Ureter (tissue), 1 donor: ENCODE measurements at places on chromosomes 7 and 10. TPM values are rescaled to one million over a fixed set of nuclear protein-coding genes. Genes with fewer than 3 reads are reported as not detected.

DNA sequence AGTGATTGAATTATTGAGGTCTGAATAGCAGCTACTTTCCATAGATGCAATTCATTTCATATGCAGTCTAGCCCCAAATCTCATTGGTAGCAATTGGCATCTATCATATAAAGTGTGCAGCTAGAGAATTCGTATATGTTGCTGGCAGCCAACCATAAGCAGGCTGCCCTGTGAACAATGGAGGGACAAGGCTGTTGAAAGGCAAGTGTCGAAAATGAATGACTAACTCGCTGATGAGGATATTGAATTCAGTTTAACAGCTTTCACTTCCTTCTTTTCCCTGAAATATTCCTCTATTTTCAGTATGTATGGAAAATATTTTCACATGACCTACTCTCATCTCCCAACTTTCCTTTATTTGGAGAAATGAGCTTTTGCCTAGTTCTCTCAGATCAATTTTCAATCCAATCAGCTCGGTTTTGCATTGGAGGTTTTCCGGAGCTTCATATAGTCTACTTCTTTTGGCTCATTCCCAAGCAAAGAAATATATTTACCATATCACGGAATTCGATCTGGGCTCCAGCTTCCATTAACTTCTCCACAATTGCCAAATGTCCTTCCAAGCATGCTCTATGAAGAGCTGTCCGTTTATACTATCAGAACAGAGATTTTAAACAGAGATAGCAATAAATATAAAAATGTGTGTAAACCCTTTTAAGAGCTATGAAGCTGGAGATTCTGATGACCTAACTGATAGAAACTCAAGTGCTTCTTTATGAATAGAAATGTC, 3.5 kb downstream of the ANKRD1 start:
- DNase-seq = no peak

DNA sequence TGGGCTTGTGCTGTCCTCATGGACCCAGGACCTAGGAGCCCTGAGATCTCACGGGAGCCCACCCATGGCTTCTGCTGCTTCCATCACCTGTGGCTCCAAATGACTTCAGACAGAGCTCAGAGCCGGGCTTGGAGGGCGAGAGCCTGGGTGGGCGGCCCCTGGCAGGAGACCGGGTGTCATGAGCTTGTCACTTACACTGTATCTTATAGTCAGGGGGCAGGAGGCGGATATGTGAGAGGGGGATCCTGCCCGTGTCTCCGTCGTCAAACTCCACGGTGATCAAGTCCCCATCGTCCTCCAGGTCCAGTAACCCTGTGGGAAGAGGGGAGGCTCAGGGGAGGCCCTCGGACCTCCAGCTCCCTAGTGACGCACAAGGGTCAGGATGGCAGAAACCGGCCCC, 33.0 kb downstream of the SLC29A4 start:
- no peak for DNase-seq

GRCh38 chr10:1243486-1244234, 187.5 kb downstream of the WDR37 start:
- DNase-seq = peak; percentile 34

DNA sequence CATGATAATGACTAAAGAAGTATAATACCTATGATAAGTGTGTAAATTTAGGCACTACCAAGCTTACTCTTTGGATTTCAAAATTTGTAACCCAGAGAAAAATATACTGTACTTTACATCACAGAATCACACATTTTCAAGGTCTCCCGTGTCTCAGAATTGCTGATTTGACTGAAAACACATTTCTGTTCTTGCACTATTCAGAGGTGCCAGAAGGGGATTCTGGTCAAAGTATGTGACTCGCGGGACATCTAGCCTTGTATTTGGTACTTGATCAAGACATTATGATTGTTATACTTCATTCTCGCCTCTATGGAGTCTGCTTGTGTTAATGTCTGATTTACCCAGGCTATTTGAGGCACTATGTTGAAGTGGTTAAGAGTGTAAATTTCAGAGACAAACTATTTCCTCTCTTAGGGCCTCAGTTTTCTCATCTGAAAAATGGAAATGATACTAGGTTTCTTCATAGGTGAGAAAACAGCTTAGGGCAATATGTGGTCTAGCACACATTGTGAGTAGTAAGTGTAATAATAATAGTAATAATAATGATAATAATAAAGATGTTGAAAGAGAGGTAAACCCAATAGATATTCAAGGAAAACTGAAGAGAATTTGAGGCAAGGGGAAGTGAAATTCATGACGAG, 320.4 kb downstream of the RNLS start:
- DNase-seq = no peak

DNA sequence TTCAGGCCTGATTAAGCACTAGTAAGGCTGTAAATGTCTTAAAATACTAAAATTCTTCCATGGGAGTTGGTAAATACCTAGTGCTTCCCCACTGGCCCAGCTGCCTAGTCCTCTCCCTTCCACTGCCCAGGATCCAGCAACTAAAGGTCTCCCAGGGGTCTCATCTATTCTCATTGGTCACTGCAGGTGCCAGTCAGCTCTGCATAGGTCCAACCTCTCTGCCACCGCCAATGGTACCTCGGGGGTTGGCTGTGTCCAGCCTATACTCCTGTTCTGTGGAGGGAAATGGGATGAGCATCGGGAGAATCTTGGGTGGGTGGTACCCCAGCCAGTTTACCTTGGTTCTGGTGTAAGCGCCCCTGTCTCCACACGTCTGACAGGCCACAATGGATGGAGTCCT, 6.1 kb upstream of the CREB5 start:
- DNase-seq = no peak

CLDN3 gene
- total RNA-seq = 6.8 TPM
